Stimulated activated CD4-positive, alpha-beta T cell treated with anti-CD3 and anti-CD28 coated beads, Interleukin-15, amount 100 ng/mL, for 1 hour (primary cell): ENCODE measurements at places on chromosomes 6 and 20.

- DNase-seq, result no peak
Observed at GRCh38 chr6:36920049-36920448, 34.3 kb downstream of the C6orf89 start.

- no peak for DNase-seq
Observed at GRCh38 chr6:114342826-114343781, at the start of gene HS3ST5. Gene HS3ST5 (minus strand): TSS chr6:114343023. CDS start chr6:114062845, 280,178 bp downstream.

DNA sequence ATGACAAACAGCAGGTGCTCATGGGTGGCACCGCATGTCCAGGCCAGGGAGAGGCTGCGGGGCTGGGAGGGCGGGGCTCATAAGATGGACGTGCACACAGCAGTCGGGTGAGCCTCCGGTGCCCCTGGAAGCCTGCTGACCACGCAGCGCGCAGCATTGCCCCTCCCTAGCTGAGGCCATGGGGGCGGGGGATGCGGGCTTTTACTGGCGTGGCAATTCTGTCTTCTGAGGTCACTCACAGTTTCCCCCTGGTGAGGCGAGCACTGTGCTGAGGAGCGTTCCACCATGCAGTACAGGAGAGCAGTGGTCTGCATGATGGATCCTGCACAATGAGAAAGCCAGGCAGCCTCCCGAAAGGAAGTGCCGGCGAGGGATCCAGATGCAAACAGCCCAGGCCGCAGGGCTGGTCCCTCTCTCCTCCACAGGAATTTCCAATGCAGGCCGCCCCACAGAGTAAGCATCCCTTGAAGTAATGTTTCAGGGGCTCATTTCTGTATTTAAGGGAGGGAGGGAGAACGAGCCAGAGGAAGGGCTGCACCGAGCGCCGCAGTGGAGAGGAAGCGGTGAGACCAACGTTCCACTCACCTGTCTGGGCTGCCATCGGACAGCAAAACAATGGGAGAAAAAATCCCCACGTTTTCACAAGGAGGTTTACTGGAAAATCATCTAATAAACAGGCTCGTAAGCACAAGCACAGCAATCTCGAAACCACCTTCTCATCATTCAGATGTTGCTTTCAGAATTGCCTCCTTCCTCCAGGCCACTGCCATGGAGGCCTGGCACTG, 56.0 kb downstream of the IRF4 start:
- DNase-seq, result no peak

DNA sequence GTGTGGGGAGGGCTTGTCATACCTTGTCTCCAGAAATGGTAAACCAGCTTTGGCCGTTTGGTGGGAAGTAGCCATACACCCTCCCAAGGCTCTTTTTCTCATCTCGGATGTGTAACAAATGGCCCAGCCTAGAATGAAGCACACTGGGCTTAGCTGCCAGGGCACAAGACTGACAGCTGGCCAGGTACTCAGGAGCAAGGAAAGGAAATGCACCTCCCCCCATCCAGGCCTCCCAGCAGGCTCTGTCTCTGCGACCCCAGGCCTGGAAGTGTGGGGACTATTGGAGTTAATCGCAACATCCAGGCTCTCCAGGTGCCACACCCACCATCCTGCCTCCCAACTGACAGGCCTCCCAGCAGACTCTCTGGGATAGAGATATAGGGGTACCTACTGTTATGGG, 43.0 kb downstream of the MRS2 start:
- DNase-seq, result no peak

GRCh38 chr20:20405623-20406022, 37.7 kb downstream of the INSM1 start:
- no peak for DNase-seq

DNA sequence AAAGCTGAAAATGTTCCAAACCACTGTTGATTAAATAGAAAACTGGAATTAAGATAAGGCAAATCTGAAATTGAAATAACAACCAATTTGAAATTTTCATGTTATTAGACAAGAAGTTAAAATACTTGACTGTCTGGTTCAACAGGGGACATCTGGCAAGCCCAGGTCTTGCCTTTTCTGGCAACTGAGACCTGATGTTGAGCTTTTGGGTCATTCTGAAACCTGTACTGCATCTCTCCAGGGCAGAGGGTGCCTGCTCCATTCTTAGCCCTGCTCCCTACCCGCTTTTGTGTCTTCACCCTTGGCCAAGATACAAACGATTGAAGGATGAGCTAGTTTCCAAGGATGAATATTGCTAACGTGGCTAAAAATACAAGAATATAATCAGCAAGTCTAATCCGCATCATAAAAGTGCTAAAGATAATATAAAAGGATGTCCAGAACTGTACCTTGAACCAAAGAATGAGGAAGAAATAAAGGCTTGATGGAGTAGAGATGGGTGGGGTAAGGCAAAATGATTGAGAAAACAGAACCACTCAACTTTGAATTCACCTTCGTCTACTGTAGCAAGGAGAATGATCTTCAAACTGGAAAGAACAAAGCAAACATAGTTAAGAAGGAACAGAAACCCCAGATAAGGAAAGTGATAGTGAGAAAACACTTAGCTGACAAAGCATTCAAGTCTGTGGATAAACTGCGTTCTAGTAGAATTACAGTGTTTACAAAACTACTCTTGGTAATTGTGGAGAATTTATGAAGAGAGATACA, 109.8 kb upstream of the MAN1A1 start:
- DNase-seq, result no peak

GRCh38 chr20:53679597-53680309, 86.1 kb upstream of the ZNF217 start:
- no peak for DNase-seq

DNA sequence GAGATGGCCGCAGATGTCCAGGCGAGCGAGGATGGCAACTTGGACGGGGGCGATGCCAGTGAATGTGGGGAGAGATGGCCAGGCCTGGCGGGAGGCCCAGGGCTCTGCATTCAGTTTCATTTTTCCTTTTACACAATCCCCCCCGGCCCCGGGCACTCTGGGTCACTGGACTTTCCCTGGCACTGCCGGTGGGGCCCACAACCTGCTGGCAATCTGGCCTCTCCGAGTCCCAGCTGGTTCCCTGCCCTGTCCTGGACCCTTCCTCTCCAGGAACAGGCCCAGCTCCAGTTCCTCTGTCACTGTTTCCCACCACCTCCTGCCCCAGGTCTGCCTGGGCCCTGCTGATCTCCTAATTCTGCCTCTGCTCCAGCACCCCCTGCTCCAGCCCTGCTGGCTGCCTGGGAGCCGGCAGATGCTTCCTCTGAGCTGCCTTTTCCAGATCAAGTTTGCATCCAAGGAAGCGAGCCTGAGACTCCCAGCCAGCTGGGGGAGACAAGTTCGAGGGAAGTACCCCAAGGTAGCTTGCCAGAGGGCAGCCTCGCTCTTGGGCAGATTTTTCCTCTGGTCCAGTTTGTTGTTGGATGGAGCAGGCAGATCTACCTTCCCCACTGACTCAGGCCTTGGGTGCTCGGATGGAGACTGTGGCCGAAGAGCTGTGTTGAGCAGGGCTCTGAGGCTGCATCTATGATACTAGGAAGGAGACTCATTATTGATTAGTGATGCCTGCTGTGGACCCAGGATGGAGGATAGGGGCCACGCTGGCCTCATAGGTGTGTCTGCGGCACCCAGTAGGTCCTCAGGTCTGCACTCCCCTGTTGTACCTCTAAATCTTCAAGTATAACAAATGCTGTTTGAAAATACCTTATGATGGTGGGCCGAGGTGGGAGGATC, 83.2 kb downstream of the CEBPB start:
- no peak for DNase-seq
